ENCODE measurements at places on chromosomes 1 and 21.

GRCh38 chr1:39687243-39687642 lies 4.0 kb downstream of the HPCAL4 start:
- no peak for DNase-seq

DNA sequence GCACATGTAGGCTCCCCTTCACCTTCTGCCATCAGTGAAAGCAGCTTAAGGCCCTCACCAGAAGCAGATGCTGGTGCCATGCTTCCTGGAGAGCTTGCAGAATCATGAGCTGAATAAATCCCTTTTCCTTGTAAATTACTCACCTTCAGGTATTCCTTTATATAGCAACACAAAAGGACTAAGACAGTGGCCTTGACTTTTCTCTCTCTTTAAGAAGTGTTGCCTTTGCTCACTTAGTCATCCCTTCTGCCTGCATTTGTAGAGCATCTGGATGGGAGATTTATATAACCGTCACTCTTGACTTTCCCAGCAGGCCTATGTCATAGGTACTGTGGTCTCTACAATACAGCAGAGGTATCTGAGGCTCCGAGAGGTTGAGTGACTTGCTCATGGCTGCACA lies 3.7 kb downstream of the PCSK9 start:
- no peak for DNase-seq

- DNase-seq: no peak
Measured at GRCh38 chr21:42236693-42237092, 17.8 kb downstream of the ABCG1 start.

- DNase-seq: no peak
Measured at GRCh38 chr1:61287734-61288133, 205.4 kb downstream of the NFIA start.

DNA sequence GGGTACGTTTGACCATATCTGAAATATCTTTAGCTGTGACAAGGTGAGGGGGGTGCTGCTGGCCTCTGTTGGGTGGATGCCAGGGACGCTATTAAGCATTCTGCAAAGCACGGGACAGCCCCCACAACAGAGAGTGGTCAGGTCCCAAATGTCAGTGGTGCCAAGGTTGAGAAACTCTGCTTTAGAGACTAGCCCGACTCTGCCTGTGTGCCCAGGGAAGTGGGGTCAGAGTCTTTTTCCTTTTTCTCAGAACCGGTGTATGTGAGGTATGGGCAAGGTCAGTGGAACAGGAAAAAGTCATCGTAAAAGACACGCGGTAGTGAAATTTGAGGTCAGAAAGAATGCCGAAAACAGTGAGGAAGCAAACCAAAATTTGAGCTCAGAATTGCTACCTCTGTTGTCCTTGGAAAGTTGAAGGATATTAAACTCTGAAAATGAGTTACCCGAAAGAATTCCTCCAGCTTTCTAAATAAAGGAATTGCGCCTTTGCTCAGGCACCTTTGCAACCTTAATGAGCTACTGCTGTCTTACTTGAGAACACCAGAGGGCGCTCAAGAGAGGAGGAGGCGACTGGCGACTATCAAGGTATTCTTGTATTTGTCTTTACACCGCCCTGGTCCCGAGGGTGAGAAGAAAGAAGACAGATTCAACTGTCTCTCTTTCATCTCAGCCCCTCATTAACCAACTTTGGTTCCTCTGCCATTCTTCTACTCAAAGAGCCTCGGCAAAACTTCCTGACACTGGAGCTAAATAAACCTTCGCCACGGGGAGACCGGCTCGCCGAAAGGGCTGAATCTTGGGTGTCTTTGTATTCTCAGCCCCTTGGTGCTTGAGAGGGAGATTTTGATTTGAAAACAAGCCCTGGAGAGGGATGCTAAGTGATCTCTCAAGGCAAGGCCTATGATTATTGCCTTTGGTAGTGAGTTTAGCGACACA lies 85.4 kb upstream of the OLIG2 start:
- peak; percentile 40 for DNase-seq

DNA sequence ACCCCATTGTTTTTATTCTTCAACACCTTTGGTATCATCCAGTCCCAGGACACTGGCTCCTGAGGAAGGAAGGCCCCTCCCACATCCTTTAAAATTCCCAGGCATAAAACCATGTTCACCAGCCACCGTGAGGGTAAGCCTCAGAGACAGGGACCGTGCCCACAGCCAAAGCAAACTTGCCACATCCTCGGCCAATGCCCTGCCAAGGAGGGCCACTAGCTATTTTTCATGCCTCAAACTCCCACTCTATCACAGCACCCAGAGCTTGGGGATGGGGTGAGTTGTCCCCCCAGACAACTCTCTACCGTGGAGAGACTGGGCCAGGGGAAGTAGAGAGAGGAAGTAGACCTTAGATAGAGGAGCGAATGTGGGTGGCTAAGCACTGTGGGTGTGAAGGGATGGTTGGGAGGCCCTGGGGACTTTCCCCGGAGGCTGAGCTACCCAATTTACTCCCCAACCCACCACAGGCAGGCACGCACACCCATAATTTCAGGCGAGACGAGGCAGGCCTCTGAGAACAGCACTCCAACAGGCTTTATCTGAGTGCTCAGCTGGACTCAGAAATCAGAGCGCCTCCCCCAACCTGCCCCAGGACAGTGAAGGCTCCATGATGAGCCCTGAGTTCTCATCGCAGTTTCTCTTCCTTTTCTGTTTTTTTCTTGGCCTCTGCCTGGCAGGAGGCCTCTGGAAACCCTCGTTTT lies 15.9 kb upstream of the BTG2 start:
- DNase-seq: peak; percentile 86

DNA sequence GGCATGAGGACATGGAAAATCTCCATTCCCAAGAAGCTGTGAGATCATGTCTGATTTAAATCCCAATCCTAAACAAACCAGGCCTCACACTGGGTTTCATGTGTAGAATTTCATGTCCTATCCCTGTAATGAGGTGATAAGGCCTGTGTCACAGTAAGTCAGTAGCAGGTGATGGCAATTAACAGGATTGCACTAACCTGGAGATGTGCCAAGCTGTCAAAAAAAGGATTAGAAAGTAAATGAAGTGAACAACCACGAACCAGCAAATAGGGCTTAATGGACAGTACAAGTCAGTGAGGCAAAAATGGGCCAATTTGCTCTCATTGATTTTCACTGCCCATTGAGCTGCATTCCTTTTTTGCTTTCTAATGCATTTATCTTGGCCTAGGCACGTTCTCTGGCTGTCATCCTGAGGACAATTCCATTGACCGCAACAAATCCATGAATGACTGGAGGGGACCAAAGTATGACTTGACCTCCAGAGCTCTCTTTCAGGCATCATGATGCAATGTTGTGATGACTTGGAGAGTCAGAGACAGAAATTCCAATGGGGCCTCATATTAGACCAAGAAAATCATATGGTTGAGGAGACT lies 673.6 kb upstream of the ADGRL2 start:
- no peak for DNase-seq

- DNase-seq: no peak
Measured at GRCh38 chr1:229596925-229597699, 28.8 kb downstream of the TAF5L start.

DNA sequence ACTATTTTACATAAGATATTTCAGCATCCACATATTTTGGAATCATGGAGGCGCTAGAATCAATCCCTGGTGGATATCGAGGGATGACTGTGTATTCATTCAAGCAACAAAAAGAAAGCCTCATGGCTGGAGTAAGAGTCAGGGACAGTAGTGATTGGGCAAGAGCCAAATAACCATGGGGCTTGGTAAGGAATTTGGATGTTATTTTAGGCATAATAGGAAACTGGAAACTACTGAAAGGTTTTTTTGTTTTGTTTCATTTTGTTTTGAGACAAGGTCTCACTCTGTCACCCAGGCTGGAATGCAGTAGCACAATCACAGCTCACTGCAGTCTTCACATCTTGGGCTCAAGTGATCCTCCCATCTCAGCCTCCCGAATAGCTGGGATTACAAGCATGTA lies 33.8 kb upstream of the EYA3 start:
- no peak for DNase-seq

DNA sequence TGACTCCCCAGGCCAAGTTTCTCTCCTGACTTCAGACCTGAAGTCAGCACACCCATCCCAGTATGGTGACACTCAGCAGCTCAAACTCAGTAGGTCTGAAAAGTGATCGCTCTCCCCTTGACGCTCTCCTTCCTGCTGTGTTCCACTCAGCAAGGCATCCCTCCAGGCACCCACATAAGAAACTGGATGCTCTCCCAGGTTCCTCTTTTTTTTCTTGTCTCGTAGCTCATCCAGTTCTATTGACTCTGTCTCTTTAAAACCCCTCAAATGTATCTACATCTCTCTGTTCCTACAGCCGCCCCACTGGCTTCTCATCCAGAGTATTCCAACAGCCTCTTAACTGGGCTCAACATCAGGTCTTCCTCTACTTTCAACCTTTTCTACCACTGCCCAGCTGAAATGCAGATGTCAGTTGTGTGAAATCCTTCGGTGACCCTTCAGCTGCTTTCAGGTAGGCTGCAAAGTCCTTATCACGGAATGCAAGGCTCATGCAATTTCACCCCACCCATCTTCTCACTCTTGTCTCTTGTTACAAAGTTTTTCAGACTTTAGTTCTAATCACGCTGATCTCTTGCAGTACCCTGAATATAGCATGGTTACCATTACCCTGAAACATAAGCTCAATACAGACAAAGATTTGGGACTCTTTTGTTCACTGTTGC lies 286.2 kb upstream of the POU3F1 start:
- no peak for DNase-seq

All from activated gamma-delta T cell treated with Interleukin-2 at 50 U/mL for 16 hours (primary cell).